ENCODE measurements at places on chromosomes 16 and 17.
A peak's percentile ranks its signal among the peaks of the same experiment; 100 is the strongest.

- DNase-seq, result no peak
These were observed 50.8 kb downstream of the TBC1D26 start for GRCh38 chr17:15782866-15783265.

GRCh38 chr17:61385577-61386236 lies 13.9 kb upstream of the TBX2 start:
- no peak for DNase-seq

DNA sequence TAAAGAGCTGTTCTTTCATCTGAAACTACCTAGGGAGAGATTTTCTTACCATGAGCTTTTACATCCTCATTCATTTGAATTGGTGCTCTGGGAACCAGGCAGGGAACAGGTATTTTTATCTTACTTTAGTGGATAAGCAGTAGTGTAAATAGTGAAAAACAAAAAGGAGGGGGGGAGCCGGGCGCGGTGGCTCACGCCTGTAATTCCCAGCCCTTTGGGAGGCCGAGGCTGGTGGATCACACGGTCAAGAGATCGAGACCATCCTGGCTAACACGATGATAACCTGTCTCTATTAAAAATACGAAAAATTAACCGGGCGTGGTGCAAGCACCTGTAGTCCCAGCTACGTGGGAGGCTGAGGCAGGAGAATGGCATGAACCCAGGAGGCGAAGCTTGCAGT lies 41.0 kb downstream of the HOXB1 start:
- DNase-seq, result no peak

GRCh38 chr17:55124730-55125360 lies 139.9 kb upstream of the HLF start:
- DNase-seq, result no peak

DNA sequence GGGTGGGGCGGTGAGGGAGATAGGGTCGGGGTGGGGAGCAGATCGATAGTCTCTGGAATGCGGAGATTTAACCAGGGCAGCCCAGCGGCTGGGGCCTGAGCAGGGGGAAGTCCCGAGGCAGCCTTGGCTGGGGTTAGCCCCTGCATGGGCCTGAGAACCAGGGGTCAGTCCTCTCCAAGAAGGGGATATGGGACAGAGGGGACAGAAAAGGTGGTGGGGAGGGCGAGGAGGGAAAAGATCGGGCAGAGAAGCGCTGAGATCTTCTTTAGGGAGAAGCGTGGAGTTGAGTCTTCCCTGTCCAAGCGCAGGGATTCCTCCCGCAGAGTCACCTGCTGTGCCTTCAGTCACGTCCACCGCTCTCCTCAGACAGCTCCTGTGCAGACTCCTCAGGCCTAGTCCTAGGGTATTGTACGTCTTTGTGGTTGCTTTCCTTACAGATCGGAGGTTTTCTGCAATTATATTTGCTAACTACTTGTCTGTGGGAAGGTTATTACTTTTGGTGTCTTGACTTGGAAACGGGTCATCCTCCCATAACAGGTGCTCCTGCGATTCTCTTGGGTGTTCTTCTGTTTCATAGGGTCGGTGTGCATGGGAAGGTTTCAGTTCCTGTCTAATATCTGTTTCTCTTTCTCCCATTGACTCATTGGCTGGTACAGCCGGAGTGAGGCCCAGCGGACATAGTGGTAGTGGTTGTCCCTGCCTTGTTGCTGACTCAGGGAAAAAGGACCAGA lies 952 bp downstream of the CD300A start:
- no peak for DNase-seq

DNA sequence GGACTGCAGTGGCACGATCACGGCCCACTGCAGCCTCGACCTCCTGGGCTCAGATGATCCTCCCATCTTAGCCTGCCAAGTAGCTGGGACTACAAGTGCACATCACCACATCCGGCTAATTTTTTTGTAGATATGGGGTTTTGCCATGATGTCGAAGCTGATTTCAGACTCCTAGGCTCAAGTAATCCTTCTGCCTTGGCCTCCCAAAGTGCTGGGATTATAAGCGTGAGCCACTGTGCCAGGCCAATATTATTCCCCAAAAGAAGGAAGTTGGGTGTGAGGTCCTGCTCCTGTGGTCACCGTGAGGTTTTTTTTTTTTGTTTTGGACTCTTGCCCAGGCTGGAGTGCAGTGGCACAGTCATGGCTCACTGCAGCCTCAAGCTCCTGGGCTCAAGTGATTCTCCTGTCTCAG lies 1.5 kb downstream of the AMZ2 start:
- DNase-seq, result no peak

GRCh38 chr16:8798174-8798527 lies 512 bp downstream of the PMM2 start:
- DNase-seq, result no peak

- DNase-seq, result no peak
These were observed 26.9 kb downstream of the NMT1 start for GRCh38 chr17:45087978-45088377.

DNA sequence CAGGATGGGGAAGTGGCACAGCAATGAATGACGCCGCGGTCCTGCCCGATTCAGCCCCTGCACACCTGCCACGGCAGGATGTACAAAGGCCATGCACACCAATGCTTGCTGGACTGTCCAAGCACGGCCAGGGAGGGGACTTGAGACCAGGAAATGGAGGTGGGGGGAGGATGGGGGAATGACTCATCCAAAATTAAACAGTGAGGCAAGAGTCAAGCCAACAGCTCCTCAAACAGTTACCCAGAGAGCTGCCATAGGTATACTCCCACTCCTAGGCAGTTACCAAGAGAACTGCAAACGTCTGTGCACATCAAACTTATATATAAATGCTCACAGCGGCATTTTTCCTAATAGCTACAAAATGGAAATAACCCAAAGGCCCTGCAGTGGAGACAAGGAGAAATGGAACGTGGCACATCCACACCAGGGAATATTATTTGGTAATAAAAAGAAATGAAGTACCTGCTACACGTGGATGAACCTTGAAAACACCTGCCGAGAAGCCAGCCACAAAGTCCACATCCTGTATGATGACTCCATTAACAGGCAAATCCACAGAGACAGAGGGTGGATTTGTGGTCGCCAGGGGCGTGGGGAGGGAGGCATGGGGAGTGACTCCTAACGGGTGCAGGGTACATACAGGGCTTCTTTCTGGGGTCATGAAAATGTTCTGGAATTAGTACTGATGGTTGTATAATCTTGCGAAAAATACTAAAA lies 54.1 kb downstream of the VAC14 start:
- DNase-seq, result peak; percentile 89

DNA sequence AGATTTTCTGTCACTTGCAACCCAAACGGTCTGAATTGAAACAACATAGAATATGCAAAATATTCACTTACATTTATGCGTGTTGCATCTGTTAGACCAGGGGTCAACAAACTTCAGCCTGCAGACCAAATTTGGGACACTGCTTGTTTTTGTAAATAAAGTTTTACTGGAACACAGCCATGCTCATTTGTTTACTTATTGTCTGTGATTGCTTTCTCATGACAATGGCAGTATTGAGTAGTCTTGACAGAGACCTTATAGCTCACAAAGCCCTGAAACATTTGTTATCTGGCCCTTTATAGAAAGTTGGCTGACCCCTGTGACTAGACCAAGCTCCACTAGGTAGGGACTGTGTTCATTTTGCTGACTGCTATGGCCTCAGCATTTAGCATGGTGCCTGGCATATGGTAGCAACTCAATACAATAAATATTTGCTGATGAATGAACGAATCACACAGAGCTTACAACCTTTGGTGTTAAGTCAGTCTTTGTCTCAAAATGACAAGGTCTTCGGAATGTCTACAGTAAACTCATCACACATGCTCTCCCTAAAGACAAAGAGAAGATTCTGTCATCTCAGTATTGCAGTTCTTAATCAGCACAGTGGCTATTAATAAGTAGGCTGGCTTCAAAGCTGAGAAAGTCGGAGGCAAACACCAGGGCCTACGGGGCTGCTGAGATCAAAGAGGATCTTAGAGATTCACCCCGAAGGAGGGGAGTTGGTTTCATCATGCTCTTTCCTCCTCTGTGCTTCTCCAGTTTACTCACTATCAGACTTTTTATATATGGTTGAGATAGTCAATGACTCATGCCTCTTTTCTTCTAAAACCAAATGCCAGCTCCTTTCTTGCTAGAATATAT lies 95.2 kb upstream of the AXIN2 start:
- DNase-seq, result no peak

- DNase-seq, result no peak
These were observed 124.0 kb downstream of the NLK start for GRCh38 chr17:28166478-28166877.

GRCh38 chr17:82241926-82242697 lies 13.3 kb downstream of the SLC16A3 start:
- no peak for DNase-seq

- DNase-seq, result no peak
These were observed 28.2 kb downstream of the PRKCA start for GRCh38 chr17:66330646-66331037.

DNA sequence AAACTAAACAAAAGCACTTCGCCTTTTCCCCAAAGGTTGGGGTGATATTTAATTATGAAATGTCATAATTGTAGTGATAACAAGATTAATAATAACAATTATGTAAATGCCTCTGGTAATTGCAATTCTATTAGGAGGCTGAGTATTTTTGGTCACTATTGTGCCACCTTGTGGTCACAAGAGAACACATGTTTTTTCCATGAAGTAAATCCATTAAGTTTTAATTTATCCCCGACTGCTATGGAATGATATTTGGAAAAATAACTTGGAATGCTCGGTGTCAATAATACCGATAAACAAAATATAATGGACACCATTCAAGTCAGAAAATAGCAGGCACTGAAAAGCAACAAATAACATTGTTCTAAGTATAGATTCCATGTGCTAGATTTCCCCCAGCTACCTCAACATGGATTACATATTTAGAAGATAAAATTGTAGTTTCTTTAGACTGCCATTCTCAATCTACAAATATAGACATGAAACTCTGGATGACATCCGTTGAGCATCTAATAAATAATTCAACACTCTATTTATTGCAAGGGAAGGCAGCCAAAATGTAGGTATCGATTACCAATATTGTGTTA lies 25.0 kb upstream of the KCNJ2 start:
- no peak for DNase-seq

DNA sequence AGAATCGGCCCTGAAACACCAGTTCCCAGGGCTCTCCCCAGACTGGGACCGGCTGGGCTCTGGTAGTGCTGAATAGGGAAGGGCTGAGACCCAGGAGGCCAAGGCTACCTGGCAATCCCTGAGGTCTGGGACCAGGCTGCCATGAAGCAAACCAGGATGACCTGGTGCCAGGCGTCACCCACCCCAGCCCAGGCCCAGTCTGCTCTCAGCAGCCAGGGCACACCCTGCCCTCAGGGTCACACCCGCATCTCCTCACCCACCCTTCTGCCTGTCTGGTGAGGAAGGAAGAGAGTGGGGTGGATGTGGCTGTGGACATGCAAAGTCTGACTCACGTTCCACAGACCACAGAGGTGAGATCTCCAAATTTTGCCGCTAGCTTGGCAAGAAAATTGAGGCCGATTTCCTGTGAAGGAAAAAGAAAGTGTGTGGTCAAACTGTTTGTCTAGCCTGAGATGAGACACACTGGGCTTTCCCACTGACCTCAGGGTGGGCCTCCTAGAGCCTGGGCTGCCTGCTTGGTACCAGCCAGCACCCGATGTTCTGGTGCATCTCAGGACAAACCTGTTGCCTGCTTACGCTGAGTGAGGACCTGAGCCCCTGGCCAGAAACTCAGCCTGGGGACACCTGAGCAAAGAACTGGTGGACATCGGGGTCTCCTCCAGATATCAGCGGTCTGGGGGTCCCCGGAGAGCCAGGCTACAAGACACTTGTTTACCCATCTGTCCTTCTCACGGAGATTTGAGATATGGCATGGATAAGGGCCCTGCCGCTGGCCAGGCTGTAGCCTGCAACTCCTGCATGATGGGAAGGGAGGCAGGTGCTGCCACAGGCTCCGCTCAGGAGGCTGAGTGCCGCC lies 6.3 kb upstream of the RAB37 start:
- no peak for DNase-seq

- DNase-seq, result peak; percentile 79
These were observed 54.3 kb upstream of the SREBF1 start for GRCh38 chr17:17890773-17891759.

DNA sequence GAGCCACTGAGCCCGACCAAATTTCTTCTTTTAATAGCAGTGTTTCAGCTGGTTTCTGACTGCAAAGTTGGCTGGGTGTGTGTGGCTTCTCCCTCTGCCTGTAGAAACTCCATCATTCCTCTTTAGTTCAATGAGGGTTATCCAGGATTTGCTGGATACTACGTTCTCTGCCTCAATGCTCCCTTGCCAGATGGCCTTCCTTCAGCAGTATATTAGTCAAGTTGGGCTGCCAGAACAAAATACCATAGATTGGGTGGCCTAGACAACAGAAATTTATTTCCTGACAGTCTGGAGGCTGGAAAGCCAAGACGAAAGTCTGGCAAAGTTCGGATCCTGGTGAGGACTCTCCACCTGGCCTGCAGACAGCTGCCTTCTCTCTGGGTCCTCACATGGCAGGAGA lies 103.7 kb downstream of the NOG start:
- no peak for DNase-seq

DNA sequence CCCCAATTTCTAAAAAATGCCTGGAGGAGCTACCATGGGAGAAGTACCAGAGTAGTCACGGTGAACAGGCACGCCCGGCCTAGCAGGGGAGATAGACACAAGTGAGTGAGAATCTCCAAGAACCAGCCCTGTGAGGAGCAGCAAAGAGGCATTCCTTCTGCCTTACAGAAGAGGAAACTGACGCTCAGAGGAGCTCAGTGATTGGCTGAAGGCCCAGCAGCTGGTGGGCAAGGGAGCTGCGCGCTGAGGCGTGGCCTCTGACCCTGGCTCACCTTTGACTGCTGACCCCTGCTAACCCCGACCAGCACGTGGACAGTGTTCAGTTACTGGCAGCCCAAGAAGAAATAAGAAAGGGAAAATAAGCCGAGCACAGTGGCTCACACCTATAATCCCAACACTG lies 1.8 kb downstream of the C16orf96 start:
- DNase-seq, result no peak

GRCh38 chr17:2965621-2966595 lies 97.5 kb downstream of the OR1D5 start:
- DNase-seq, result no peak

DNA sequence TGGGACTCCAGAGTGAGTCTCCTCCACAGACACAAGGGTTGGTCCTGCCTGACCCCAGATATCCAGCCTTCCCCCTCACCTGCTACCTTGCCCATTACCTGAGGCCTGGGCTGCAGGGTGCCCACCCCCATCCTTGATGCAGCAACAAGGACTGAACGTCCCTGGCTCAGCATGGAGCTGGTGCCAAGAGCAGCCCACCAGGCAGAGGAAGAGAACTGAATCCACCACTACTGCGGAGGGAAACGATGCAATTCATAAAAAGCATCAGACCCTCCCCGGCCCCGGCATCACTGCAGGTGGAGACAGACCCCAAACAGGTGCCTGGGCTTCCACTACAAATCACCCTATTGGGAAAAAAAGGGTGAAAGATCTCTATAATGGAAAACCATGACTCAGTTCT lies 131.0 kb upstream of the TNRC6C start:
- DNase-seq, result no peak

- DNase-seq, result no peak
These were observed 60.3 kb downstream of the GRIN2A start for GRCh38 chr16:10121897-10122425.

DNA sequence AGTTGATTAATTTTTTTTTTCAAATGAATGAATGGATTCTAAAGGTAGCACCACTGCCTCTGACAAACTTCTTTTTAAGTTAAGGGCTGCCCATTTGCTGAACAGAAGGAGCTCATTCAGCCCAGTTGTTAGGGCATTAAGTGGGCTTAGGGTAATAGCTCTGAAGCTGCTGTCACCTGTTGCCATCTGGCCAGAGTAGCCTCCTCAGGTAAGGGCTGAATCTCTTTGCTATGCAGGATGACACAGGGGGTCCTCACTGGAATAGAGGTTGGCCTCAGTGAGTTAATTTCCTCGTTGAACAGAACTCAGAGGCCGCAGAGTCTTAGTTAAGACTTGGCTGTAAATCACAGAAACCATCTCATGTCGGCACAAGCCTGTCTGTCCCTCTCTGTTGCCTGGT lies 232.8 kb downstream of the CCDC182 start:
- DNase-seq, result no peak
